T47D (cell line): ENCODE measurements at places on chromosomes 7 and 10.

- no peak for DNase-seq
These were observed 447.0 kb downstream of the GRID1 start for GRCh38 chr10:85919491-85920021.

GRCh38 chr10:123600177-123600576 lies 66.0 kb upstream of the GPR26 start:
- DNase-seq: no peak

GRCh38 chr10:50600286-50600685 lies 23.5 kb downstream of the SGMS1 start:
- DNase-seq: no peak

GRCh38 chr7:111642373-111642772 lies 80.1 kb upstream of the IMMP2L start:
- no peak for DNase-seq

- DNase-seq: no peak
These were observed 36.6 kb downstream of the ABI1 start for GRCh38 chr10:26824015-26824690.

GRCh38 chr10:84660450-84661159 lies 332.2 kb downstream of the CCSER2 start:
- DNase-seq: no peak

DNA sequence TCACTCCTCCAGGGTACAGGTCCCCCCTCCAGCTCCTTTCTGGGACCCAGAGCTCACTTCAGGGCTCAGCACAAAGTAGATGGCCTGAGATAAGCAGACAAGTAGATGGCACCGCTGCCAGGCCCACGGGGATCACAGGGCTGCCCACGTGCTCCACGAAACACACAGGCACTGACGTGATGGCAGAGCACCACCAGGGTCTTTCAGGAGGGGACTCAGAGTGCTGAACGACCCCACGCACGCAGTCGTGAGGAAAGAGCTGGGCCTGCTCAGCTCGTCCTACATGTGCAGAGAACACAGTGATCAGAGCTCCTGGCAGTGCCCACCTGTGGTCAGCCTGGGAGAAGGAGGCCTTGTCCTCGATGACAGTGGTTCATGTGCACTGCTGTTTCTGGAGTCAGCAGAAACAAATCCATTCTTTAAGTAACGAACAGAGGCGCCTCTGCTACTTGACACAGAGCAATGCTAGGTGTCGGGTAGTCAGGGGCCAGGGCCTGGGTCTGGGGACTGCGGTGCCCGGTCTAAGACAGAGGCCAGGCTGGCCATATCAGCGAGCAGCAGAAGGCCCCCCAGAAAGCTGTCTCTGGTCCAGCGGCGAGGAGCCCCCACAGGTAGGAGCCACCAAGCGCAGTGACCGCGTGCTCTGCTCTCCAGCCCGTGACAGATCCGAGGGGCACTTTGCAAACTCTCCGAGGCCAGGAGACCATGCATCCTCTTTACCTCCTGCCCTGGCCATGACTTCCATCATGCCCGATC lies 129.8 kb upstream of the FAM20C start:
- no peak for DNase-seq

GRCh38 chr7:80665526-80665925 lies 27.1 kb downstream of the CD36 start:
- no peak for DNase-seq

DNA sequence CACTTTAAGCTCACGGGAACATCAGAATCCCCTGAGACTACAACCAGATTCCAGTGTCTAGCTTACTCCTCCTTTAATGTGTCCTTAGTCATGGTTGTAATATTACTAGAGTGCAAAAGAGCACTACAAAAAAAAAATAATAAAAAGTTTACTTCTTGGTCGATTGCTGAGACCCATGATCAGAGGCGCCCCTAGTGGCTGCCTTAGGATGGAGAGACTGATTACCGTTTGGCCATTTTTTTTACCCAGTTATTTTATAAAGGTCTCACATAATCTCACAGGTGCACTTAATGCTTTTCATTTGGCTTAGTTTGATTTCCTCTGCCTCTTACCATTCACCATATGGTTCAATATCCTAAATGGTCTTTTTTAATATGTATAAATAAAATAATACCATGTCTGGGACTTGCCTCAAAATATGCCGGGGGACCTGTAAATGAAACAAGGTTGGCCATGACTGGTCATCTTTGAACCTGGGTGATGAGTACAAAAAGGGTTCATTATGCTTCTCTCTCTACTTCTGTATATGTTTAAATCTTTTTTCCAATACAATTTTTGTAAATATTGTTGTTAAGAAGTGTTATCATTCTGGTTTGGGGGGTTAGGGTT lies 331.5 kb upstream of the NFE2L3 start:
- DNase-seq: no peak

DNA sequence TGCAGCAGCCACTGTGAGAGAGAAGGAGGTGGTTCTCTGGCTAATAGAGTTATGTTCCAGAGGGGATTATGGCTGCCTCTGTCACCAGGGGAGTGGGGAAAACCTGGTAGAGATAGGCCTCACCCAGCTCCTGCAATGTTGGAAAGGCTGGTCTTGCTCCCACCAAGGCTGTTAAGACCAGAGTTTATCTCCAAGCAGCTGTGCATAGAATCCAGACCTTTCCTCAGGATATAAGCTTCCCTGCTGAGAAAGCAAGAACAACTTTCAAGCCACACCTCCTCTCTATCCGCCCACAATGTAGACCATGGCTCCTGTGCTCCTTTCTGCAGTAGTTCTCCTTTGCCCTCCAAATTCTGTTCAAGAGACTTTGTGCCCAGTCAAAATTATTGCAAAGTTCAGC lies 1375.4 kb downstream of the REEP3 start:
- DNase-seq: no peak

GRCh38 chr10:80908611-80909010 lies 370.9 kb downstream of the SH2D4B start:
- DNase-seq: no peak

DNA sequence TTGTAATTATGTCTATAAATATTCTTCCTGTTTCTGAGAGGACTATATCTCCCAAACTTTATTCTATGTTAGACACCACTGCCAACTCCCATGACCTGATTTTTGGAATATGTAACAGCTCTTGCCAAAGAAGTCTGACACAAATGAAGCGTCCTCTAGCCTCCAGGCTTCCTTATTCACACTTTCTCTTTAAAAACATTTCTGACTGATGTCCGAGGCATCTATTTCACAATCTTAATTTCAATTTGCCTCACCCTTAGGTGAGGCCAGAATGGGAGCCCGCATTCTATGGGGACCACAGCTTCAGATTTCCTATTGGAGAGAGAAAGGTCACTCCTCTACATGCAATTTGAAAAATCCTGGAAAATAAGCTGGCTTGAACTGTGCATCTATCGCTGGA lies 873.2 kb downstream of the GATA3 start:
- DNase-seq: no peak

GRCh38 chr7:121017586-121017985 lies 29.1 kb downstream of the CPED1 start:
- no peak for DNase-seq

- peak; percentile 25 for DNase-seq
These were observed 256.3 kb upstream of the KLF14 start for GRCh38 chr7:130990178-130990832.

GRCh38 chr7:85237721-85238120 lies 50.9 kb upstream of the SEMA3D start:
- no peak for DNase-seq

- DNase-seq: no peak
These were observed 9.0 kb upstream of the TAS2R3 start for GRCh38 chr7:141754939-141755338.

GRCh38 chr7:40211276-40212003 lies 76.6 kb downstream of the SUGCT start:
- no peak for DNase-seq

GRCh38 chr7:31003721-31004120 lies 40.0 kb downstream of the GHRHR start:
- no peak for DNase-seq

- DNase-seq: peak; percentile 28
These were observed 132.7 kb downstream of the ELAPOR2 start for GRCh38 chr7:86926732-86927131.

- DNase-seq: no peak
These were observed 81.5 kb downstream of the CCNY start for GRCh38 chr10:35417795-35418194.

- DNase-seq: no peak
These were observed 22.8 kb downstream of the VPS26A start for GRCh38 chr10:69146759-69147158.

DNA sequence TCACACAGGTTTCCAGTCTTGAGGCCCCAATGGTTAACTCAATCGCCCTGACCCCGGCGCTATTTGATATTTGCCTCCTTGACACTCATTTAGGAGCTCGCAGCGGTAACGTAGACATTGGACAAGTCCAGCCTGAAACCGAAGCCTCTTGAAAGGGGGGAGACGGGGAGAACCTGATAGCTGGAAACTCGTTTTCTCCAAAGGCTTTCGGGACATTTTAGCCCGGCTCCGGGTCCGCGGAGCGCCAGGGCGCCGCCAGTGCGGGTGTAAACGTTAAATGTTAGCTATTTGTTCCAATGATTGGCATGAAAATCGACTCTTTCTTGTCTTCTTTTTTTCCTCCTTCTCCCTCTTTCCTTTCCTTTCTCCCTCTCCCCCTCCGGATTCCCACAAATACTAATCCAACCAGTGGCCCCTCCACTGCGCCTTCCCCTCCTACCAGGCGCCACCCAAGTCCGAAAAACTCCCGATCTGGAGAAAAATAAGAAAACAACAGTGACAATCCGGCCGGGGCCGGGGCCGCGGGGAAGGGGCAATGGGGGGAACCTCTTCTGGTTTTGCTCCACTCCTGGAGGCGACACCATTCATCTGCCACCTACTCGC lies 17.2 kb upstream of the GATA3 start:
- no peak for DNase-seq

DNA sequence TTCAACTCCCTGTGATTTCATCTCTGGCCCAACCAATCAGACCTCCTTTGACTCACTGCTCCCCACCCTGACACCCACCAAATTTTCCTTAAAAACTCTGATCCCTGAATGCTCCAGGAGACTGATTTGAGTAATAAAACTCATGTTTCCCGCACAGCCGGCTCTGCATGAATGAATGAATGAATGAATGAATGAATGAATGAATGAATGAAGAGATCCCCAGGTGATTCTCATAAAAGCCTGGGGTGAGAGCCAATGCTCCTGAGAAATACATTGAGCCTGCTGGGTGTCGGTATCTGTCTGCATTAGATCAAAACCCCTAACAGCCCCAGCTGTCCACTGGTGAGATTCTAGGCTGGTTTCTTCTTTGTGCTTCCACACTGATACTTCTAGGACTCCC lies 58.7 kb downstream of the HTR7 start:
- no peak for DNase-seq

- DNase-seq: no peak
These were observed 13.9 kb downstream of the VCL start for GRCh38 chr10:74011770-74012169.

- no peak for DNase-seq
These were observed 83.8 kb downstream of the CTNNA3 start for GRCh38 chr10:67612176-67612575.

- peak; percentile 81 for DNase-seq
These were observed 5.3 kb downstream of the FRMD4A start for GRCh38 chr10:14325325-14325955.

DNA sequence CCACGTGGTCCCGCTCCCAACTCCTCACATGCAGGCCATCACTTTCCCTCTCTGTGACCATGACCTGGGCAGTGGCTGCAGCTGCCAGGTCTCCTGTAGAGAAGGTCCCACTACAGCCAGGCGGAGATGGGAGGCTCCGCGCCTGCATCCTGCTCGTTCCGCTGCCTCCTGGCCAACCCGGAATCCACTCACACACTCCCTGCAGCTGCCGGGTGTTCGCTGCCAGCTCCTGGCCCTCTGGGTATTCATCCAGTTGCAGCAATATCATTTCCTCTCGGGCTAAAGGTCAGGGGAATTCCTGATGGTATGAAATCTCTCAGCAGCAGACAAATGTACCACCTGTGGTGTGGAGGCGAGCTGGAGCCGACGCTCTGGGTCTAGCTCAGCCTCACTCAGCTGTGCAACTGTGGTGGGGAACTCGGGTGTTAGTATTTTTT lies 65.7 kb downstream of the TLL2 start:
- DNase-seq: no peak

GRCh38 chr7:158740657-158741293 lies 36.2 kb upstream of the NCAPG2 start:
- no peak for DNase-seq

DNA sequence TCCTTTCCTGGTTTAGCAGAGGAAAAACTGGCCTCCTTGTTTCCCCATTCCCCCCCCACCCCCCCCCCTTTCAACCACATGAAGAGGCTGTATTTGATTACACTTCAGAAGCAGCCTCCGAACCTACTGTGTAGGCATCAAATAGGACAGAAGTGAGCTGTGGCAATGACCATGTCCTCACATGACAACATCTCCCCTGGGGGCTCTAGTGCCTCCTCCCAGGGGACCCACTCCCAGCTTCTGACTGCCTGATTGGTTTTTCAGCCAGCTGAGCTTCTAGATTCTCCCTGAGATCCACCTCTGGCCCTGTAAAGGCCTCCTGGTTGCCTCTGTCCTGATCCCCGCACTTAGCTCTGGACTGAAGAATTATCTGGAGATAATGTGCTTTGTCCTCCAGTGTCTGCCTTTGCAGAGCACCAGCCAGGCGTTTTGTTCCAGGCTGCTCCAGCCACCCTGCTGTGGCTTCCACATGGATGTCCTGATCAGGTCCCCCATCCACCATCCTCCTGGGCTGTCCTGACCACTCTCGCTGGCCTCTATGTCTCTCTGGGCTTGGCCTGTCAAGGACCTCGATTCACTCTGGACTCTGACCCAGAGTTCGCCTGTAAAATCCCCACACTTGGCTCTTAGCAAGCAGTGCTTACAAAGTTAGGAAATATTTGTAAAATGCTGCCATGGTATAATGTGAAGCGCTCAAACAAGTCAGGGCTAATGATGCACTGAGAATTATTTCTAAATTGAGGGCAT lies 42.4 kb upstream of the TOMM7 start:
- DNase-seq: no peak

DNA sequence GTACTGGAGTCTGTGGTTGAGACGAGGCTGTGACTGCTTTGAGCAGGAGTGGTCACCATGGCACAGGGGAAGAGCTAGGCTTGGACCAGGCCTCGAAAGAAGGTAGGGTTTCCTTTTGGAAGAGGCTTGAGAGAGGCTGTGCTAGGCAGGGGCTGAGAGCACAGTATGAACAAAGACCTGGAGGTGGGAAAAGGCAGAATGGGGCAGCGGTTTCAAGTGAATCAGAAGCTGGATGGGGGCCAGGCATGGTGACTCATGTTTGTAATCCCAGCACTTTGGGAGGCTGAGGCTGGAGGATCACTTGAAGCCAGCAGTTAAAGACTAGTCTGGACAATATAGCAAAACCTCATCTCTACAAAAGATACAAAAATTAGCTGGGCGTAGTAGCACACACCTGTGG lies 65.9 kb downstream of the CLIP2 start:
- peak; percentile 44 for DNase-seq

DNA sequence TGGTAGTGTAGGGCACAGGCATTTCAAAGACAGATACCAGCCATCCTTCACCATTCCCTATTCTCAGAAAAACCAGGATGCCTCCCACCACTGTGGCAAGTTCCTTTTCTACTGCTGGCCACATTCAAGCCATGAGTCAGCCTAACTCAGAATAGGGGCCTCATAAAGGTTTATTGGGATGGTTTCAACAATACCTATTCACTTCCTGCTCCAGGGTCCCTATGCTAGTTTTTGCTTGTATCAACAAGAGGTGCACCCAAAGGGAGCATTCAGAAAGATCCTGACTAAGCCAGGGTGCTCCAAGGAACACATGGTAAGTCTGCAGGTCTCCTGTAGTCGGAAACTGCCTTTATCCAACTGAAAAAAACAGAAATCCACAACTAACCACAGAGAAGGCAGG lies 76.9 kb upstream of the EGR2 start:
- no peak for DNase-seq

- DNase-seq: no peak
These were observed 362.8 kb upstream of the MBL2 start for GRCh38 chr10:53135213-53135896.

GRCh38 chr10:79303631-79304478 lies 43.4 kb upstream of the PPIF start:
- no peak for DNase-seq
